CD4-positive, alpha-beta T cell treated with Interleukin-4 for 1 hour (primary cell): ENCODE measurements at places on chromosomes 1 and 21.

DNA sequence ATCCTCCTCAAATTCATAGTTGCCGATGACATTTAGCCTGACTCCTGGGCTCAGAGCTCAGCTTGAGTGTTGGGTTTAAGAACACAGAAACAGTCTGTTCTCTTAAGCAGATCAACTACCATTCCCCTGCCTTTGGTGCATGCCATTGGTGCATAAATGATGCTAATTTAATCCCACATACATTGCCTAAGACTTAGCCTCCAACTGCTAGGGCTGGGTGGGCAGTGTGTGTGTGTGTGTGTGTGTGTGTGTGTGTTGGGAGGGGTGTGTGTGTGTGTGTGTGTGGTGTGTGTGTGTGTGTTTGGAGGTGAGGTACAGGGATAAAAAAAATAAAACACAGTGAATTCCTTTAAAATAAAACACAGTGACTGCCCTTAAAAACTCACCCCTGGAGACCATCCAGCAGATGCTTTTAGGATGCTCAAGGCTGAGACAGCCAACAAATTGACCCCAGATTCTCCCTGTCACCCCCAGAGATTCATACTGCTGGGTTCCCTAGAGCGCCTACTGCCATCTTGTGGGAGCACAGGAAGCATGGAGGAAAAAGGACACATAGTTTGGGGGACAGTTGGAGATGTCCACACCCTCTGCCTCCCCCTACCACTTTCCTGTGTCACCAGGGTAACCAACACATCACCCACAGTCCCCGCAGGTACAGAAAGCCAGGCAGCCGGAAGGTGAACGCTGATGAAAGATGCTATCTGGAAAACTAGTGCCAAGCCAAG, 30.6 kb downstream of the KLHDC7A start:
- DNase-seq, result no peak

DNA sequence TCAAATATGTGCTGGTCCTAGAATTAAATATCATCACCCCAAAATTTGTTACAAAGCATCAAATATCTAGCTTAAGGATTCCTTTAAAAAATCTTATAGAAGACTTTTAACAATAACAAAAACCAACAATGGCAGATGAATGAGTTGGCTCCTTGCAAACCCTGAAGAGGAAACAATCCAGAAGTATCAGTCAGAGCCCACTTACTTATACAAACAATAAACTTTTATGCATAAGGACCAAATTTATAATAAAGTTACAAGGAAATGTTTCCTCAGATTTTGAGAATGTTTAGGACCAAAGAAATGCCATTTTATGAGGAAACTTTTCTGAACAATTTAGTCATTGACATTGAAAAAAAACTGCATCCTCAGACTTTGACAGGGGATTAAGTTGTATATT, 52.7 kb downstream of the LPAR3 start:
- DNase-seq, result no peak

GRCh38 chr1:99764439-99764838, 2.0 kb downstream of the FRRS1 start:
- DNase-seq, result no peak

DNA sequence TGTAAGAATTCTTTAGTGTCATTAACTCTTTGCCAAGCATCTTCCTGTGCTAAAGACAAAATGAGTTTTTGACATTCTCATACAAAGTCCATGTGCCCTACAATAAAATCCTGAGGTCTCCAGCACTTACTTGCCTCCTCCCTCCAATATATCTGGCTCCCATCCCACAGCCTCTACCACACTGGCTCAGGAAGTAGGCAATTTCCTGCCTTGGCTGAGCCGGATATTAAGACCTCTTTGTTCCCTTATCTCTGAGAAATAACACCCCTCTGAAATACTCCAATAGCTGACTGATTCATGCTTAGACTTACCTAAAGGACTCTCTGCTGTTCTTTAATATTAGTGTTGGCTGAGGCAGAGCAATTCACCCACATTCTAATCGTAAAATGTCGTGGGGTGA, 37.6 kb upstream of the GORAB start:
- DNase-seq, result no peak

DNA sequence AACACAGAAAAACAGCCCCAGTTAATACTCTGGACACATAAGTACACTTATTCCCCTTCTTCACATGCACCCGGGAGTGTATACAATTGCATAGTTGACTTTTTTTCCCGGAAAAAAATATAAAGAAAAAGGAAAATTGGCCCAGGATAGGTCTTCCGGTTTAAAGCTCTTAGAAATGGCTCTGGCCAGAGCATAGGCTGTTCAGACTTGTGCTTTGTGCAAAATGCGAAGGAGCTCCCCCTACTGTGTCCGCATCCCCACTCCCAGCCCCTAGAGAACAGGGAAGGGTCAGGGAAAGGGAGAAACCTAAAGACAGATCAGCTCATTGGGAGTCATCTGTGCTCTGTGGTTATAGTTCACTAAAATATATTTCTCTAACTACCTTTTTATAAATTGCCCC, 5.5 kb upstream of the MTMR11 start:
- DNase-seq, result no peak

- no peak for DNase-seq
These were observed 102.9 kb downstream of the PSMG1 start for GRCh38 chr21:39080366-39080765.

DNA sequence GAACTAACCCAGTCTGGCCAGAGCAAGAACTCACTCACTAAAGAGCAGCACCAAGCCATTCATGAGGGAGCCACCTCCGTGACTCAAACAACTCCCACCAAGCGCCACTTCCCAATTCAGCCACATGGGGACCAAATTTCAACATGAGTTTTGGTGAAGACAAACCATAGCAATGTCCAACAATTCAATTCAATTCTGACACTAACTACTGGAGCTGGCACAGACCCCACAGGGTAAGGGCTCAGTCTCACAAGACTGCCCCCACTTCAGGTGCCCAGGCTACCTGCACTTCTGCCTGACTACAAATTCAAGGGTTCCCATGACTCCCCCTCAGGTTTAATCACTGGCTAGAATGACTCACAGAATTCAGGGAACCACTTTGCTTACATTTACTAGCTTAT, 48.8 kb upstream of the RAP1A start:
- peak; percentile 55 for DNase-seq

DNA sequence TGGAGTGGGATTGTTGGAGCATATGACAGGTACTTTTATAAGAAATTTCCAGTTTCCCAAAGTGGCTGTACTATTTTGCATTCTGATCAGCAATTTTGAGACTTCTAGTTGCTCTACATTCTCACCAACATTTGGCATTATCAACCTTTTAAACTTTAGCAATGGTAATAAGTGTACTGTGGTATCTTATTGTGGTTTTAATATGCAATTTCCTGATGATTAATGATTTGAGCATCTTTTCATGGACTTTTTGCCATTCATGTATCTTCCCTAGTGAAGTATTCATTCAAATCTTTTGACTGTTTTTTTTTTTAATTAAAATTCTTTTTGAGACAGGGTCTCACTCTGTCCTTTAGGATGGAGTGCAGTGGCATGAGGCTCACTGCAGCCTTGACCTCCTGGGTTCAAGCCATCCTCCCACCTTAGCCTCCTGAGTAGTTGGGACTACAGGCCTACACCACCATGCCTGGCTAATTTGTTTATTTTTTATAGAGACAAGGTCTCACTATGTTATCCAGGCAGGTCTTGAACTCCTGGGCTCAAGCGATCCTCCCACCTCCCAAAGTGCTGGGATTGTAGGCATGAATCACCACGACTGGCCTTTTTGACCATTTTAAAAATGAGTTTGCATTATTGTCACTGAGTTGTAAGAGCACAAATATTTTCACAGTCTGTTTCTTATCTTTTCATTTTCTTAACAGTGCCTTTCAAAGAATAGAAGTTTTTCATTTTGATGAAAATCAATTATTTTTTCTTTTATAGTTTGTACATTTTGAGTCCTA, 7.8 kb upstream of the SLC6A9 start:
- DNase-seq, result no peak
